ENCODE measurements at places on chromosomes 1 and 21.

DNA sequence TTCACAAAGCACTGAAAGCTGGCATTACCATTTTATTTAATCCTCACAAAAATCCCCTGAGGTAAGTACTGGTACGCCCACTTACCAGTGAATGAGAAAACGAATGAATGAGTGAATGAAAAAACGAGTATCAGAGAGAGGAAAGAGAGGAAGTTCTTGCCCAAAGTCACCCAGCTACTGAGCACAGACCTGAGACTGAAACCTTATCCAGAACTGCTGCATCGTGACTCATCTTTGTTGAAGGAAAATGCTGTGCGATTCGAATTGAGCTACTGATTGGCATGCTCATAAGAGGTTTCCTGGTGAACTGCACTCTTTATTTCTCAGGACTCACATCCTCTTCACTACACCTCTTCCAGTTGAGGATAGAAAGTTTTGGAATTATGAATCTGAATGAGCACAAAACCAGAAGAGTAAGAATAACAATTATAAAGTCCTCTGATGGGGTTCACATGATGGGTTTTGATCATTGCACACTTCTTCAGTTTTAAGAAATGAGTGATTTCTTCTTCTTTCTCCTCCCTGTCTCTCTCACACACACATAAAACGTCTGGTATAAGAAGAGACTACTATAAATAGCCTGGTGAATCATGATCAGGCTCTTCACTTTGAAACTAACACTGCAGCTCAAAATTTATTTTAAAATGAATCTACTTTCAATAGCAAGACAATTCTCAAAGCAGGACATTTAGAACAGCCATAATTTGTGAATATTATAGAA is 32.1 kb downstream of the IL12RB2 start:
- DNase-seq = peak; percentile 32

DNA sequence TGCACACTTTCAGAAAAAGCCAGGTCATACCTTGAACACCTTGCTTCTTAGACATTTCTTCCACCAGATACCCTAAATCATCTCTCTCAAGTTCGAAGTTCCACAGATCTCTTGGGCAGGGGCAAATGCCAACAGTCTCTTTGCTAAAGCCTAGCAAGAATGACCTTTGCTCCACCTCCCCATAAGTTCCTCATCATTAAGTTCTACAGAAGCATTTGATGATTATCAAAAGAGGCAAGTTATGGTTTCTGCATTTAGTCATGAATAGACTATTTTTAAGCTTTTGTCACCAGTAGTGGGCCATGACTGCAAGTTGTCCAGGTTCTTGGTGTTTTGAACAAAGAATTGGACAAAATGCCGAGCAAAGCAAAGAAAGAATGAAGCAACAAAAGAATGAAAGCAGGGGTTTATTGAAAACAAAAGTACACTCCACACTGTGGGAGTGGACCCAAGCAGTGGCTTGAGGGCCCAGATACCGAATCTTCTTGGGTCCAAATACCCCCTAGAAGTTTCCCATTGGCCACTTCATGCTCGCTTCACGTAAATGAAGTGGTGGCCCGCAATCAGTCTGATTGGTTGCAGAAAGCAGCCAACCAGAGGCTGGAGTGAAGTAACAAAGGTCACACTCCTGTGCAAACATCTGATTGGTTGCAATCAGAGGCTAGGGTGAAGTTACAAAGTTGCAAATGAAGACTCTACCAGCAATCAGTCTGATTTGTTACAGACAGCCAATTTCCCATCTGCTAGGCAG is 9.8 kb upstream of the EGLN1 start:
- no peak for DNase-seq

DNA sequence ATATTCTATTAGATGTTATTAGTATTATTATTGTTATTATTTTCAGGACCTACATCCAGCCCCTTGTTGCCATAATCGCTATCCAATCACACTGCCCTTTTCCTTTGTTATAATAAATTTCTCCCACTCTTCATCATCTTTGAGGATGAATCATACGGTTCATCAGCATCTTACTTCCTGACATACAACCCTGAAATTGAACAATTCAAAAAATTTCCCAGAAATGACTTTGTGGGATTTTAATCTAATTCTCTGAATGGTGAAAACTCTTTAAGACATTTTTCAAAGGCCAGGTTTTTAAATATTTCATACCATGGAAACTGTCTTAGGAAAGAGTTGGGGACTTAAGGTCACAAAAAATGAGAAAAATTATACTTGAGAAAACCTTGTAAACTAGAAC is 353.5 kb downstream of the ST6GALNAC3 start:
- no peak for DNase-seq

GRCh38 chr1:208052135-208052534 is 141.2 kb upstream of the CD34 start:
- DNase-seq = no peak

DNA sequence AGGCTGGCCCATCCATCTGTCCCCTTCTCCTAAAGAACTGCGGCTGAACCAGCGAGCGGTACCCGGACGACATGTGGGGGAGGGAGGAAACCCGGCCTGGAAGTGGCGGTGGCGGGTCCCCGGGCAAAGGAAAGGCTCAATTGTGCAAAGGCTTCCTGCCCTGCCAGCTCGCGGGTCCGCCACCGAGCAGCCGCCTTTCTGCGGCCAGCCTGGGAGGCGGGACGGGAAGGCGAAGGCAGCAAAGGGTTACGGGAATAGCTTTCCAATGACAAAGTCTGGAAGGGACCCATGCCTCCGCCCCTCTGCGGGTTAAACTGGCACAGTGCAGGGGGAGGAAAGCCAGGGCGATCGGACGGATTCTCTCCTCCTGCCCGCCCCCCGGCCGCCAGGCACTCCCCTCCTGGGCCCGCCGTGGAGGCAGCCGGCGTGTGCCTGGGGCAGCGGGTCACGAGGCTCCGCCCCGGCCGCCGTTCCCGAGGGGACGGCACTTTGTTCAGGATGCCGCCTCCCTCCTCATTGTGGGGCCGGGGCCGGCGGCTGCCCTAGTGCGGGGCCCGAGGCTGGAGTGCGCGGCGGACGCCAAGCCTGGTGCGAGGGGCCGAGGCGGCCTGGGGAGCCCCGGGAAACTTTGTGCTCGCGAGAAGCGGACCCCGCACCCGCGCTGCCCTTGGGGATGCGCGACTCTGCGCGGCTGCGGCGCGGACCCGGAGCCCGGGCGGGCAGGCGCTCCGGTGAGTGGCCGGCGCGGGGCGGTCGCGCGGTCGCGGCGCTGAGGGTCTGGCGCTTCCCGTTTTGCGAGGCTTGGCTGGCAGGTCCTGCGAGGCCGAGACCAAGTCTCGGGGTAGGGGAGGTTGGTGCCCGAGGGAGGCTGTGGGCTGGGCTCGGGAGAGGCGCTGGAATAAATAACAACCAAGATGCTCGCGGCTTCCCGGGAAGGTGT is at the start of gene NAV1:
TSS of gene NAV1 (plus strand) at position 516 of the 940 bp plus-strand sequence. CDS start 83,758 bp downstream, outside the sequence.
- peak; percentile 57 for DNase-seq

- peak; percentile 34 for DNase-seq
These were observed 546 bp downstream of the DONSON start for GRCh38 chr21:33587792-33588484.

- DNase-seq = no peak
These were observed 31.1 kb downstream of the CNST start for GRCh38 chr1:246597340-246597739.

GRCh38 chr1:32773018-32773763 is 44.0 kb downstream of the YARS1 start:
- peak; percentile 95 for DNase-seq

- DNase-seq = no peak
These were observed 124.0 kb downstream of the EDEM3 start for GRCh38 chr1:184630679-184631060.

GRCh38 chr1:184672013-184672726 is 82.5 kb downstream of the EDEM3 start:
- no peak for DNase-seq

- DNase-seq = no peak
These were observed 14.1 kb upstream of the HMGCS2 start for GRCh38 chr1:119782631-119783325.

DNA sequence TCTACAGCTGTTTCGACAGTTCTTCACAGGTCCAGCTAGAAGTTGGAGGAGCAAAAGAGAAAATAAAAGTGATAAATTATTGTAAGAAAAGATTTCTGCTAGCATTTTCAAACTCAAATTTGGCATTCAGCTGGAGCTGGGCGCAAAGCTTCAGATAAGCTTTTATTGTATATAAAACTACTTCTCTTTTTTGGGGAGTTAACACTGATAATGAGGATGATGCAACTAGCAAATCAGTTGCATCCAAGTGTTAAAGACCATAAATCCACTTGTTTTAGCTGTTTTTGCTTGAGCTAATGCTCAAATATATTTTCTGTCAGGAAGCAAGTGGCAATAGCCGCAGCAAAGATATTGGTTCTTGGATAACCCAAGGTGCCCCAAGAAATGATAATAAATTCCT is 127.1 kb upstream of the PKN2 start:
- no peak for DNase-seq

- no peak for DNase-seq
These were observed 67.0 kb downstream of the XCL2 start for GRCh38 chr1:168476588-168477385.

DNA sequence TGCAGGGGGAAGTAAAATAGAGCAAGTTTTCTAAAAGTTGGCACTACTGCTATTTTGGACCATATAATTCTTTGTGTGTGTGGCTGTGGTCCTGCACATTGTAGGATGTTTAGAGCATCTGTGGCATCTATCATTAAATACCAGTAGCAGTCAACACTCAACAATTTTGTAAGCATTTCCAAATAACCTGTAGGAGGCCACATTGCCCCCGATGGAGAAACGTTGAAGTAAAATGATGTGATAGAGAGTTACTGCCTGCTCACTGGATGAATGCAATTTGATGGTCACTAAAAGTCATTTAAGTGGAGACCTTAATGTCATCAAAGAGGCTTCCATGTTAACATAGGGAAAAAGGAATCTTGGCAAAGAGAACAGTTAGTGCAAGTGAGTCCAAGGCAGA is 560.8 kb downstream of the NEGR1 start:
- DNase-seq = no peak

DNA sequence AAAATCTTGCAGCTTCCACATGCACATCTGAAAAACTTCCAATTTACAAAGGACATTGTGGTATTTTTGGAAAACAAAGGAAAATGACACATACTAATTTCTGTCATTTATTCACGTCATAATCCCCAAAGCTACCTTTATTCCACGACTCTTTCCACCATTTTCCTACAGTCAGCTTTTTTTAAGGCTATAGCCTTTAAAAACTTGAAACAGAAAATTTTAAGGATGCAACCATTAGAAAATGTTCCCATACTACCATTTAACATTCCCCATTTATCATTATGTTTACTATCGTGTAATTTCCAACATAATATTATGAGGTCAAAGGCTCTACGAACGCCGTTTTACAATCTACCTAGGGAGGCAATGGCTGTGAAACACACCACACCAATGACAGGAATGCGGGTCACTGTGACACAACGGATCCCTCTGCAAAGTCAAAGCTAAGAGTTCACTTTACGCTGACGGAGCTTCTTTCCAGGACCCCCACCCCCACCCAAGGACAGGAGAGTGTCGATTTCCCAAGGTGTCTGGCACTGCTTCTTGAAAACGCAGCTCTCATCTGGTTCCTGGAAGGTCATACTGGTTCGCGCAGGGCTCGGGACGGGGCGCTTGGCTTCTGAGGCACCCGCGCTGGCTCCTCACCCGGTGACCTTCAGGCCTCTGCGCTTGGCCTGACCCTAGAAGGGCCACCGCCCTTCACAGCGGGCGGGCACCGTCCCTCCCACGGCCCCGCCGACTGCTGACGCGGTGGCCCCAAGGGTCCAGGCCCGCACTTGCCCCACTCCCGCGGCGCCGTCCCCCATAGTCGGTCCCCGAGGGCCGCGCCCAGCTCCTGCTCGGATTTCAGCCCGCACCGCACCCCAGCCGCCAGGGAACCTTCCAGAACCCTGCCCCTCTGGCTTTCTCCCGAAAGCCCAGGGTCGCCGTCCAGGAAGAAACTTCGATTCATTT is 50.5 kb upstream of the ATF3 start:
- DNase-seq = peak; percentile 40

DNA sequence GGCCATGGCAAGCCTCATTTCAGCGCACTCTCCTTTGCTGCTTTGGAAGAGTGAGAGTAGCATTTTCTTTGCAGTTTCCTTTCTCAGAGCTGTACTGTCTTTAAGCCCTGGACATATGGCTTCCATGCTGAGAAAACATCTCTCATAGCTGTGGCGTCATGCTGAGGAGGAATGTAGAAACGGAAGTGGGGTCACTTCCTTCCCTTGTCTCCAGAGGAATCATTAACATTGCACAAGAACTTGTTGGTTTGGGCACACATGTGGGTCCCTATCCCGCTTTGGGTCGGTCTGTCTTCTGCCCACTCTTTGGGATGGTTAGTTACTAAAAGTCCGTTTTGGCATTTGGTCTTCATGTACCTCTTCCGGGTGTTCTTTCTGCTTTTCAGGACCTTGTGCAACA is 5.6 kb downstream of the MFN2 start:
- DNase-seq = no peak

- peak; percentile 56 for DNase-seq
These were observed 64.6 kb downstream of the IER5 start for GRCh38 chr1:181152892-181153633.

DNA sequence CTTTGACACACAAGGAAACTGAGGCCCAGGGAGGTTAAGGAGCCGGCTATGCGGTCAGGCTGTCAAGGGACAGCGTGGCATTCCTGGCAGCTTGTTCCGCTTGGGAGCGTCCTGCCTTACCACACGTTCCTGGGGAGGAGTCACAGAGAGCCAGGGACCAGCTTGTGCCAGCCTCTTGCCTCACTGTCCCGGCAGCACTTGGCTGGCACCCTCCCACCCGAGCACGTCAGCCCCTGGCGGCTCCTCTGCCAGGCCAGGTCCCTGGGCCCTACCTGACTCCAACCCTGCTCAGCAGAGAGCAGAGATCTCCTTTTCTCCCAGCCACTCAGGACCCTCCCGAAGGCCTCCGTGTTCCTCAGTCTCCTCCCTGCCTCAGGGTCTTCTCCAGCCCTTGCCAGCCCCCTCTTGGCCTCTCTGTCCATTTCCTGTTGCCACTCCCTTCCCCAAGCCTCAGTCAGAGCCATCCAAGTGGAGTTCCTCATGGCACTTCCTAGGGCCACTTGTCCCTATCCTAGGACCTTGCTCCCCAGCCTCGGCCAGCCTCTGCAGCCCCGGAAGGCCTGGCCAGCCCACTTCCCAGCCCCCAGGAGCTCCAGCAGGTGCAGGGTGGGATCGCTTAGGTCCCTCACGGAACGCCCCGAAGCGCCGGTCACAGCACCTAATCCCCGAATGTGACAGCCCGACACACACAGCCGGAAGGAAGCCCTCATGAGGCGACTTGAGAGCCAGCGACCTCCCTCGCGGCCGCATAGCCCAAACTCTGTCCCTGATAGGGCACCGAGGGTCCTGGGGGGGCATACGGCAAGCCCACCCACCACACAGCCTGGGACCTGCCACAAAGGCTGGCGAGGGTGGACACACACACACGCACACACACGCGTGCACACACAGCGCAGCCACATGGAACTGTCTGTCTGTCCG is 130.3 kb downstream of the CASZ1 start:
- DNase-seq = no peak
